MCF 10A (cell line): ENCODE measurements at places on chromosomes 6 and 20. TPM values are rescaled to one million over a fixed set of nuclear protein-coding genes. Genes with fewer than 3 reads are reported as not detected.

TRIM10 gene
- total RNA-seq, result not detected in 2 replicates

- no peak for DNase-seq
Observed at GRCh38 chr20:62923669-62924441, 2.5 kb downstream of the DIDO1 start.

GRCh38 chr6:107304421-107305025 lies 154.8 kb downstream of the PDSS2 start:
- peak; percentile 71 for DNase-seq

MUCL3 gene
- total RNA-seq, result not detected in 2 replicates

LGSN gene
- total RNA-seq, result not detected in 2 replicates

RAET1E gene
- 28.9 and 37.6 TPM in 2 replicates for total RNA-seq

- peak; percentile 38 for DNase-seq
Observed at GRCh38 chr6:99458319-99458718, 33.2 kb upstream of the PNISR start.

DNA sequence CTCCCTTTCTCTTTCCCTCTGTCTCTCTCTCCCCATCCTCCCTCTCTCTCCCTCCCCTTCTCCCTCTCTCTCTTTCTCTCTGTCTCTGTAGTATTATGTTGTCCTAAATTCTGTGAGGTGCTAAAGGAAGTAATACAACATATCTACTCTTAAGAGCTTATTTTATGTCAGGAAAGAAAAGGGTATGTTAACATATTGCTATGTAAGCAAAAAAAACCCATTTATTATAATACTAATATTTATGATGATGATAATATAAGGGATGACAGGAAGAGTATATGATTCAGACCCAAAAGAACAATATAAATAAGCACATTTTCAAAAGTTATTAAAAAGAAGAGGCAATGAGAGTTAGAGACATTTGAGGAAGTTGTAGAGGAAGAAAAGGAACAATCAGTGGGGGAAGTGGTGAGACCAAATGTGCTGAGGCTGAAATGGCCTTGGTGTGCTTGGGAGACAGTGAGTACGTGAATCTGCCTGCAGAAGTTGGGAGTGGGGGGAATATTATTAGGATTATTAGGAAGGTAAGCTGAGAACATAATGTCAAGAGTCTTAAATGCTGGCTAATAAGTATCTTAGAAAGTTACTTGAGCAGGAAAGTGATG lies 303.6 kb upstream of the FERMT1 start:
- DNase-seq, result no peak

LAMA2 gene
- 2.2 and 3.9 TPM in 2 replicates for total RNA-seq

GRCh38 chr20:40865095-40865494 lies 163.5 kb upstream of the TOP1 start:
- no peak for DNase-seq

DNA sequence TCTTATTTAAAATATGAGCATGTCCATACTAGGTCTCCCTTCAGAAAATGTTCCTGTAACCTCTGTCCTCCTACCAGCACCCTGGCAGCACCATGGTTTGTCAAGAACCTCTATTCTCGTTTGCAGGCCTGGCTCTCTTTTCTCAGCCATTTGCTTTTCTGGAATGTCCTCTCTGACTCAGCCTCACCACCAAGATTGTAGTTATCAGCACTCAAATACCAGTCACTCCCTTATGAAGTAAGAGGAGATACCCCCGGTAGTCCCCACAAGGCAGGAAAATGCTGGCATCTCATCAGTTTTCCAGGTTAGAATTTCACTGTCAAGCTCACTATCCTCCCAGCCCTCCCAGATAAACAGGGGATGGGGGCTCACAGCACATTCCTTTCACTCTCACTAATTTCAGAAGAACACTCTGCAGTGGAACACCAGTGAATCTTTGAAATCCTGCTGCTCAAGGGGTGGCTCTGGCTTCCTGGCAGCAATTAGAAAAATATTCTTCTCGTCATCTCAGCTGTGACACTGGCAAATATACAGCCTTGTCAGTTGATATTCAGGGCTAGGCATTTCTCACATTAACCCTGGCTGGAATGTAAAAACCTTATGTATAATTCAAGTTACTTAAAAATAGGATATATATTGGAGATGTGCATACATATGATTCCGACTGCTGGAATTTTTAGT lies 129.2 kb downstream of the TBX18 start:
- DNase-seq, result no peak

DNA sequence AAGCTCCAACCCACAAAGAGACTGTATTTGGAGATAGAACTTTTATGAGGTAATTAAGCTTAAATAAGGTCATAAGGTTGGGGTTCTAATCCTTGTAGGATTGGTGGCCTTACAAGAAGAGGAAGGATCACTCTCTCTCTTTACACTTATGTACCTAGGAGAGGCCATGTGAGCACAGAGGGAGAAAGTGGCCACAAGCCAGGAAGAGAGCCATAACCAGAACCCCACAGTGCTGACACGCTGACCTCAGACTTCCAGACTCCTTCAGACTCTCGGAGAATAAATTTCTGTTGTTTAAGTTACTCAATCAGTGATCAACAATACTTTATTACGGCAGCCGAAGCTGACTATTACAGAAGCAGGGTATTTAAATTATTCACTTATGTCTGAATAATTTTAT lies 430.5 kb upstream of the EPHA7 start:
- DNase-seq, result no peak

DNA sequence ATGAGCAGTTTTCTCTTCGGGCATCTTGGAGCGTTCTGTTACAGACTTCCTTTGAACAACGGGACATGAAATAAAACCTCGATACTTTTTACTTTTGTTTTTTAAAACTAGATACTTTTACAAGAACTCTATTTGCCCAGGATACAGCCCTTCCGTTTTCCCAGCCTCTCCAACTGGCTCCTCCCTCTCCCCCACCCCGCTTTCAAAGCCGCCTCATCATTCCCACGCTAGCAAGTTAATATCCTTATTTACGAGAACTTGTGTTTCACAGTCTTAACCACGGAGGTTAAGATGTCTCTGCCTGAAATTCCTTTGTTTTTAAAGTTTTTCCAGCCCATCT lies 241 bp upstream of the CFAP206 start:
- no peak for DNase-seq

DNA sequence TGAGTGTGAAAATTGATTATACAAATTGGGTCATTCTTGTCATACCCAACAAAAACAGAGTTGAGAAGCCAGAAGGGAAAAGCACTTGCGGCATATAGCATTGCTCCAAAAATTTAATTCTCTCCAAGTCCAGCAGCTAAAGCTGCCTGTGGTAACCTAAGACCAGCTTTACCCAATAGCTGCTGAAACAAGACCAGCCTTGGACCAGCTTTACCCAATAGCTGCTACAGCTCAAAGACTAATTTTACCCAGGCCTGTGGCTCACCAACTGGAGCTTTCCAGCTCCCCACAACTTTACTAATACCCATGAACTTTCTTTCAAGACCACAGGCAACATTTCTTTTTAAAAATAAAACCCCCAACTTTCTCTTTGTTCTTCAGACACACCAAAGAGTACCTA lies 32.8 kb upstream of the ZNF133 start:
- no peak for DNase-seq

- no peak for DNase-seq
Observed at GRCh38 chr6:135093578-135093977, 39.0 kb upstream of the HBS1L start.

MEI4 gene
- not detected in 2 replicates for total RNA-seq

DLL1 gene
- total RNA-seq, result 0.96 and 1.4 TPM in 2 replicates

GTF2H4 gene
- 30.6 and 33.9 TPM in 2 replicates for total RNA-seq

DNA sequence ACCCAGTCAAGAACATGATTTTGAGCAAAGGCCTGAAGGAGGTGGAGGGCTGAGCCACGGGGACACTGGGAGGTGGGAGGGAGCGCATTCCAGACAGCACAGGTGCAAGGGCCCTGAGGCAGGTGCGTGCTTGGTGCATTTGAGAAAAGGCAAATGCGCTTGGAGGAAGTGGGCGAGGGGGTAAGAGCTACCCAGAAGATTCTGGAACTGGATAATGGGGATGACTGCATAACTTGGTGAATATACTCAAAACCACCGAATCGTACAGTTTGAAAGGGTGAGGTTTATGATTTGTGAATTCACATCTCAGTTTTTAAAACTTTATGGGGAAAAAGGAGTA lies 9.8 kb downstream of the PREX1 start:
- no peak for DNase-seq

SLC22A7 gene
- not detected in 2 replicates for total RNA-seq

- no peak for DNase-seq
Observed at GRCh38 chr6:63897952-63898351, 262.4 kb downstream of the PHF3 start.

DNA sequence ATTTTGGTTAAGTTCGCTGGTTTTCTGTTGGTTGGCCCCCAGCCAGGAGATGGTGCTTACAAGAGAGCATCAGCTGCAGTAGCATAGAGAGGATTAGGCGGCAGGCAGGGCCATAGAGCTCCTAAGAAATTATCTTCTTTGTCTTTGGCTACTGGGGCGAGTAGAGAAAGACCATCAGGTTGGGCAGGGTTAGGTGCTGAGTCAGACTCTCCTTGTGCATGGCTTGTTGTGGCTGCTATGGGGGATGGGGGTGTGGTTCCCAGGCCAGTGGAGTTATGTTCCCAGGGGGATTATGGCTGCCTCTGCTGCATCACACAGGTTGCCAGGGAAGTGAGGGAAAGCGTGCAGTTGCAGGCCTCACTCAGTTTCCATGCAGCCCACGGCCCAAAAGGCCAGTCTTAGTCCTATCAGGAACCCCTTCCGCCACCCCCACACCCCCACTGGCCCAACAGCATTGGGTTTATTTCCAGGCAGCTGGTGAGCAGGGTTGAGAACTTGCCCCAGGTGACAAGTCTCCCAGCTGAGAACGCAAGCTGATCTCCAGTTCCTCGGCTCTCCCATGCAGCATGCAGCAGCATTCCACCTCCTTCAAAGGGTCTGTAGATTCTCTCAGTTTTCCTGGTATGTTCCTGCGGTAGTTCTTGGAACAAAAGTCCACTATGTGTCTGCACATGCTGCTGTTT lies 243.7 kb downstream of the UTRN start:
- DNase-seq, result peak; percentile 13

DNA sequence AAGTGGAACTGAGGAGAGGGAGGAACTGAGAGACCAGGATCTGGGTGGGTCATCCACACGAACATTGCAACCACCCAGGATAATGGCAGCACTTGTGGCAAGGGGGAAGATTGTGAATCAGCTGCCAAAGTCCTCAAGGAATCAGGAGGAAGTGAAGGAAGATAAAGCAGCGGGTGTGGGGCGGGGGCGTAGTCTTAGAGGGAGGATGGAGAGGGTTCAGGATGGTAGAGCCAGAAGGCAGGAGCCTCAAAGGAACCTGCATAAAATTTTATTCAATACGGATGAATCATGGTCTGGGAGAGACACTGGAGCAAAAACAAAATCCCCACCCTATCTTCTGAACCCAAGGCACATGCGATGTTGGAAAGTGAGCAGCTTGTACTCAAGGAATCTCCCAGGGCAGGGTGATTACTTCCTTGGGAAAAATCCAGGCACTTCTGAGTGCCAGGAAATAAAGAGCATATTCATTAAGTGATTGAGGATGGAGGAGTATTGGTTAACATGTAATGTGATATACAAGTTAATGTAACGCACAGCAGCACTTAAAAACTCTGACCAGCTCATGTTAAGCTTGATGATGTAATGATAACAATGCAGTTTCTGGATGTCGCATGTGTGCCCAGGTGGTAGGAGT lies 82.0 kb upstream of the B3GAT2 start:
- DNase-seq, result peak; percentile 9

SAMD3 gene
- not detected in 2 replicates for total RNA-seq

FAM217A gene
- not detected in 2 replicates for total RNA-seq

BPIFB1 gene
- total RNA-seq, result not detected in 2 replicates

NRSN1 gene
- total RNA-seq, result not detected in 2 replicates

- no peak for DNase-seq
Observed at GRCh38 chr6:491233-491632, 99.7 kb downstream of the IRF4 start.

GRCh38 chr6:34195726-34196115 lies 41.0 kb upstream of the HMGA1 start:
- DNase-seq, result no peak

NFKBIL1 gene
- total RNA-seq, result 25.2 and 30.3 TPM in 2 replicates

DEFB132 gene
- total RNA-seq, result not detected in 2 replicates

DNA sequence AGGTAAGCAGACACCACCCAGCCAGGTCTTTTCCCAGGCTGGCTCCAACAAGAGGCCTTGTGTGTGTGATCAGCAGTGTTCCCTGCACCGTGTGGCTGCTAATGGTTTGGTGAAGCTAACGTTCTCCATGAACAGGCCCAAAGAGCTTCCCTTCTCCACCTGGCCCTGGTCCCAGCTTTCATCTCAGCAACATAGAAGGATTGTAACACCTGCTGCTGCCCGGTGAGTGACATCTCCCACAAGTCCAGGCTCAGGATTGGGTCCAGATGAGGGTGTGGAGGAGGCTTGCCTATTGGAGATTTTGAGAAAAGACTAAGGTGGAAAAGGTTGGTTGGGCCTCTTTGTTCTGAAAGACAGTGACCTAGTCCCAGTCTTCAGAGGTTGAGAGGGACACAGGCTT lies 89.6 kb downstream of the TMEM242 start:
- DNase-seq, result no peak

DNA sequence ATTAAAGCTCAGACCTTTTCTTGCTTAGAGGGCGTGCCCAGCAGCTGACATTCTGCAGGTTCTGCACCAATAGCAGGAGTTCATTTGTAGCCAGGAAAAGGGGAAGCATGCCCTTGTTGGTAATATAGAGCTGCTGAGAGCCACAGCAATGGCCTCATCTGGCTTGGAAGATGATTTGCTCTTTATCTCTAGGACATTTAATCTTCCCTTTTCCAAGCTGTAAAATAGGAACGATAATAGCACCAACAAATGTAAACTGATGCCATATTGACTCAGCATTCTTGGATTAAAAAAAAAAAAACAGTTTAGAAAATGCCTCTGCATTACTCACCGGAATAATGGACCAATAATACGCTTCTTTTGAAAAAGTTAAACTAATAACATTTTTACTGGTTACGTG lies 93.4 kb upstream of the SLC2A12 start:
- DNase-seq, result no peak

- DNase-seq, result no peak
Observed at GRCh38 chr6:76866091-76866915, 597.0 kb downstream of the HTR1B start.

DNA sequence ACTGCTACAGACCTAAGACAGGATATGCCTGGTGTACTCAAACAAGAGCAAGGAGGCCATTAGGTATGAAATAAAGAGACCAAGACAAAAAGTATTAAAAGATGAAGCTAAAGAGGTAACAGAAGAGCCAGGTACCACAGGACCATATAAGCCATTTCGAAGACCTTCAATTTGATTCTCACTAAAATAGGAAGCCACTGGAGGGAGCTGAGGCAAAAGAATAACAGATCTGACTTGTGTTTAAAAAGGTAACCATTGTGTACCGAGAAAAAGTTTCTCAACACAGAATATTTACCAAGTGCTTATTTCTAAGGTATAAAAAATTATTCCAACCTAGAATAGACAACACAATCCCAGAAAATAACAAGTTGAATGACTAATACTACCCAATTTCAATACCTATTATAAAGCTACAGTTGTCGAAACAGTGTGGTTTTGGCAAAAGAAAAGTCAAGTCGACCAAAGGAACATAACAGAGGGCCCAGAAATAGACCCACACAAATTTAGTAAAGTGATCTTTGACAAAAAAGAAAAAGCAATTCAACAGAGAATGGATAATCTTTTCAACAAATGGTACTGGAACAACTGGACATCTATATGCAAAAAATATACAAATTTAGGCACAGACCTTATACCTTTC lies 125.3 kb upstream of the DST start:
- DNase-seq, result no peak

NRSN2 gene
- 8.2 and 8.4 TPM in 2 replicates for total RNA-seq
